IMR-90 (cell line): ENCODE measurements at places on chromosomes 2 and 18. TPM values are rescaled to one million over a fixed set of nuclear protein-coding genes. Genes with fewer than 3 reads are reported as not detected.
A peak's percentile ranks its signal among the peaks of the same experiment; 100 is the strongest.

DNA sequence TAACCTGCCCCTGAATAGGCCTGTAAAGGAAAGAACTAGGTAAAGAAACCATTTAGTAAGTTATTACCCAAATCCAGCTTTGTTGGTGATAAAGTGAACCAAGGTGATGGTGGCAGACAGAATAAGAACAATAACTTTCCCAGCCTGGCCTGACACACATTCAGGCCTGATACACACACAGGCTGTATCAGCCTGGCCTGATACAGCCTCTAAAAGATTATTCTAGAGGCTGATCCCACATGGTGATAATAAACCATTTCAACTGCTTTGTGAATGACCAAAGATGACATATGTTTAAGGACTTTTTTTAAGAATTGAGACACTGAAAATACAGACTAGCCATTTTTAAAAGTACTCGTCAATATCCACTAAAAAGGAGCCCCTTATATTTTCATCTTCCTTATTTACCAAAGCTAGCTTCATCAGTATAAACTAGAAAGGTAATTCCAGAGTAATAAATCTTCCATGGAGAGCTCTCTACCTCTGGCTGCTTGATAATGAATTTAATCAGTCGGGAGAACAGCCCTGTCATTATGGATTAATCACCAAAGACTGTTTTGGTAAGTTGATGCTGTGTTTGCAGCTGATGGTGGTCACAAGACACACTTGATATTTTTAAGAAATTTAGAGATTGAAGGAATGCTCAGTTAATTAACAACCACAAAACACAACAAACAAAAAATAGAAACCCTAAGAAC lies 77.2 kb downstream of the SLC8A1 start:
- DNase-seq: no peak

DNA sequence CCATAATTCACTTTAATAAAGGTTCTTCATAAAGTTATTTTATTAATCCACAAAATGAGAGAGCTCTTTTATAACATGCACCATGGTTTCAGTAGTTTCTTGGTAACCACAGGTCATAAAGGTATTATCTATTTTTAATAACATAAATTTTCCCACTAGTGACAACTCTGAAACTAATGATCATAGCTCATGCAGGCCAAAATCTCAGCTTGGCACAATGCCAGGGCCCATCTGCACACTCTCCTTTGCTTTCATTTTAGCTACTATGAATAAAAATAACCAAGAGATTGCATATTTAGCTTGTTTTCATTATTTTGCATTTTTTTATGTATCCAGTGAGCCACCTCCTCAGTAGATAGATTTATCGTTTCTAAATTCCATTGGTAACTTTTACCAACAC lies 691.8 kb upstream of the CHAC2 start:
- DNase-seq: no peak

Gene BMP10
- not detected in 2 replicates for total RNA-seq

DNA sequence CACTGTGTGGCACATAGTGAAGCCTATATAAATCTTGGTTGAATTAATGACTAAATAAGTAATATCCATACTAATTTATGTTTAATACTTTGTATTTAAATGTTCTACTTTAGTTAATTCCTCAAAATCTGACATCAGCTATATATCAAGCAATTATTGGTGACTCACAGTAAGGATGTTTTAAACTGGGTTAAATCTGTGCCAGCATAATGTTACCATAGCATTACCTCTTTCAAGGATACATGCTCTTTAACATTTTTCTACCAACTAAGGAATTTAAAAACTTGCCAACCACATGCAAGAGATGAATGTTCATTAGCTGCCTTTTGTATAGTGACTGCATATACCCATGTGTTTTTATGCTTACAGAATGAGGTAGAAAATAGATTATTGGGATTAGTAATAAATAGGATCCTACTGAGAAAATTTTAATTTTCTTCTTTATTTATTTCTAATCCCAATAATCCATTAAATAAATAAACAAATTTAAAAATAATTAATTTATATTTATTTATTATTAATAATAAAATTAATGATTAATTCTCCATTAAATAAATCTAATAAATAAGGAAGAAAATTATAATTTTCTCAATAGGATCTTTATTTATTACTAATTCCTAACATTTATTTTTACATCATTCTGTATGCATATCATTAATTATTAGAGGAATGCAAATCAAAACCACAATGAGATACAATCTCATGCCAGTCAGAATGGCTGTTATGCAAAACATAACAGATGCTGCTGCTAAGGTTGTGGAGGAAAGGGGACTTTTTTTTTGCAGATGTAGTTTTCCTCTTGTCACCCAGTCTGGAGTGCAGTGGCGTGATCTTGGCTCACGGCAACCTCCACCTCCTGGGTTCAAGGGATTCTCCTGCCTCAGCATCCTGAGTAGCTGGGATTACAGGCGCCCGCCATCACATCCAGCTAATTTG lies 410.7 kb upstream of the DSEL start:
- DNase-seq: peak; percentile 8

DNA sequence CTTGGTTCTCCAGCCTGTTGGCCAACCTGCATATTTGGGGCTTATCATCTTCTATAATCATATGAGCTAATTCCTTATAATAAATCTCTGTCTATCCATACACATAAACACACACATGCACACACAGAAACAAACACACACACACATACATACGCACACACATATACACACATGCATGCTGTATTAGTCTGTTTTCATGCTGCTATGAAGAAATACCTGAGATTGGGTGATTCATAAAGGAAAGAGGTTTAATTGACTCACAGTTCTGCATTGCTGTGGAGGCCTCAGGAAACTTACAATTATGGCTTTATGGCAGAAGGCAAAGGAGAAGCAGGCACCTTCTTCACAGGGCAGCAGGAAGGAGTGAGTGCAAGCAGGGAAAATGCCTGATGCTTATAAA lies 707.4 kb upstream of the CDH2 start:
- DNase-seq: peak; percentile 2

- peak; percentile 63 for DNase-seq
Observed at GRCh38 chr18:24270937-24271380, 126.7 kb downstream of the OSBPL1A start.

GRCh38 chr2:166468124-166469024 lies 25.7 kb downstream of the SCN7A start:
- no peak for DNase-seq

DNA sequence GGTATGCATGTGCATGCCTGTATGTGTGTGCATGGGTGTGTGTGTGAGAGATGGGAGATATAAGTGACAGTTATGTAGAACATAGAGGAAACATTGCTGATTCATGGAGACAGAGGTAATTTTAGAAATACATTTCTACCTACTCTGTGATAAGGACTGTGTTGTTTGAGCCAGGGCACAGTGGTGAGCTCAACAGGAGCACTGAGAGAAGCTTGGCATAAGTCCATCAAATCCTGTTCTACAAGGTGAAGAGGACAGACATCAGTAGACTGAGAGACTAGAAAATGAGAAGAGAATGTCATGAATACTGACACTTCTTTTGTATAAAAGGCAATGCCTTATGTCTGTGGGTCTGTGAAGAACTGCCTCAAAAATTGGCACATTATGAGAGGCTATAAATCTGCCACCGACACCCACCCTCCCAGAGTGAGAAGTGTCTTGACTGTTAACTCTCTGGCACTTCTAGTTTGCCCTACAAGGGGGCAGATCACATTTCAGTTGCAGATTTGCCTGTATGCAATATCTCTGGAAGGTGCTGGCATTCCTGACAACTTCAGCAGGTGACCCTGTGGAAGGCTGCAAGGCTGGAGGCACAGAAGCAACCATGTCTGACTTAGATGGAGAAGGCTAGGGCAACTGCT lies 962.3 kb upstream of the NRXN1 start:
- DNase-seq: no peak

Gene NT5DC4
- total RNA-seq: not detected in 2 replicates

Gene HRH4
- total RNA-seq: not detected in 2 replicates

DNA sequence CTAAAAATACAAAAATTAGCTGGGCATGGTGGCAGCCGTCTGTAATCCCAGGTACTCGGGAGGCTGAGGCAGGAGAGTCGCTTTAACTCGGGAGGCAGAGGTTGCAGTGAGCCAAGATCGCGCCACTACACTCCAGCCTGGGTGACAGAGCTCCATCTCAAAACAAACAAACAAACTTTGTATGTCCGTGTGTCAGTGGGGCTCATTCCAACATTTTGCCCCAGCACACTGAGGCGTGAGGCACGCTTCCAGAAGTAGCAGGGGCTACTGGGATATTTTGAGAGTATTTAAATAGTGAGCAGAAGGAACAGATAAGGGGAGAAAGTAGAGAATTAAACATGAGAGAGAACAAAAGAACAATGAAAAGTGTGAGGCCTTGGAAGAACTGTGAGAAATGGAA lies 83.3 kb upstream of the TANK start:
- no peak for DNase-seq

DNA sequence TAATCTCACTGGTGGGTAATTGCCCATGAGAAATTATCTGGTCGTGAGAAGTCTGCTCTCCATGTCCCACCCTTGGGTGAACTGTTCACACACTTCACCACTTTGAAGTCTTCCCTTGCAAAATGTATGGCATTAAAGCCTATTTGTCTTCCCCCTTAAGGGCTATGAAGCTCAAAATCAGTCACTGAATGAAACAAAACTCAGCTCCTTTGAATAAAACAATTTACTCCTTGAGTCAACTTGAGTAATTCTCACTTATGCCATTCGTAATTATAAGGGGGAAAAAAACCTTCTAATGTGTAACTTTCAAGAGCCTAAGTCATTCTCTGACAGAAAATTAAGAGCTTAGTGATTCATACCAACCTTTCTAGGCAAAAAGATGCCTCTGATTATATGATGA lies 48.8 kb upstream of the REL start:
- DNase-seq: no peak

Gene CXCR1
- not detected in 2 replicates for total RNA-seq

GRCh38 chr2:232296776-232297525 lies 81.6 kb upstream of the ALPP start:
- DNase-seq: peak; percentile 11

Gene CRYGD
- total RNA-seq: not detected in 2 replicates

GRCh38 chr2:127641846-127642507 lies 4.0 kb upstream of the GPR17 start:
- no peak for DNase-seq

Gene DSC1
- total RNA-seq: not detected in 2 replicates

Gene FOXD4L1
- not detected in 2 replicates for total RNA-seq

Gene HDAC4
- total RNA-seq: 3.3 and 7.2 TPM in 2 replicates
